ENCODE measurements at places on chromosomes 4 and X.

- DNase-seq: no peak
These were observed 55.4 kb downstream of the DDX3X start for GRCh38 chrX:41389311-41389888.

- no peak for DNase-seq
These were observed 26.4 kb downstream of the DHRSX start for GRCh38 chrX:2474280-2474962.

- no peak for DNase-seq
These were observed 45.5 kb upstream of the ZNF518B start for GRCh38 chr4:10502717-10503116.

DNA sequence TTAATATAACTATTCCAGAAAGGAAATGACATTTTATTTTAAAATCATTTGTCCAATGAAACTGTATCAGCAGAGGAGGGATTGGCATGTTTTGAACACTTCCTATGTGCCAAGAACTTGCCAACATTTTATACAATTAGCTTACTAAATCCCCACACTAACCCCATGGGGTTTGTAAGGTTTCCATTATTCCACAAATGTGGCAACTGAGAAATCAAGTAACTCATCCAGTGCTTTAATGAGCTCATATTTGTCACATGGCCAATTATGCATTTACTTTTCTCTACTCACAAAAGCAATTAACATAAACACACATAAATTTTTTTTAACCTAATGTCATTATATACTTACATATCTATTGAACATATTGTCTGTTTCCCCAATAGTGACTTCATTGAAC is 37.3 kb downstream of the MANBA start:
- no peak for DNase-seq

DNA sequence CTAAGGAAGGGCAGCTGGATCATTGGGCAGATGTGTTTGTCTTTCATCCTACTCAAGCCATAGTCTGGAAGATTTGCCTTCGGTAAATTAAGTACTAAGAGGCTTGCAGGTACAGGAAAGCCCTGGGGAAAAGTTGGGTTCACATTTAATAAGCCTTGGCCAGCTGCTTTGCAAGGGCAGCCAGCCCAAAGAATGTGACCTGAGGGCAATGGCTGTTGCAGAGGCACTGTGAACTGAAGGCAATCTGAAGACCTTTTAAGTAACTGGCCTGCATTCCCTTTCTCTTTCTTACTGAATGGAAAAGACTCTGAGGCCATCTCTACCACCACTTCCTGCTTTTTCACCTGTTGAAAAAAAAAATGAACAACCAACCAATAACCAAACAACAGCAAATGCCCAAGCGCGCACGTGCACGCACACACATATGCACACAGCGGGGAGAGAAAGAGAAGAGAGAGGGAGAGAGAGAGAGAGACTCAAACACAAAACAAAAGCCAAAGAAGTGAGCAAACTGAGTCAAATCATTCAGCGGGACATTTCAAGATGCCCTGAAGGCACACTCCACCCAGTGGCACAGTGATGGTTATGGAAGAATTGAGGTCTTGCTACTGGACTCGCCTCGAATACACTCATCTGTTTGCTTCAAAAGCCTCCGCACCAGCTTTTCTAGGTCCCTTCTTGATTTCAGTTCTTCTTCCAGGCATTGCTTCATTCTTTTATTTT is 19.6 kb downstream of the CD40LG start:
- no peak for DNase-seq

DNA sequence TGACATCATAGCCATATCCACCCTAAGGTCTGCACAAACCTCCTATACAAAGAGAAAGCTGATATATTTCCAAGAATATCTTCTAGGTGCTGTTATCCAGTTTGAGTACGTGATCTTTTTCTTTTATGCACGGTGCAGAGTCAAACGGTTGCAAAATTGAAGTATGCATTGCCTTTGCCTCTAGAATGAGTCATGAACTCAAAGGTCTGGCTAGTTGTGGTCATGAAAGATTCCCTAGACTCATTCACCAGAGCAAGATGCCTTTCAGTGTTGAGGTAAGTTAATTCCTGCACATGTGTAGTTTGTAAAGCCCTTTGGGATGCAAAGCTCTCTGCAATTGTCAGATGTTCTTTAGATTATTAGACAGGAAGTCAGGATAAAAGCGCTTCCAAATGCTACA is 704.4 kb downstream of the PCDH19 start:
- no peak for DNase-seq
